ENCODE measurements at places on chromosomes 3 and 15.

DNA sequence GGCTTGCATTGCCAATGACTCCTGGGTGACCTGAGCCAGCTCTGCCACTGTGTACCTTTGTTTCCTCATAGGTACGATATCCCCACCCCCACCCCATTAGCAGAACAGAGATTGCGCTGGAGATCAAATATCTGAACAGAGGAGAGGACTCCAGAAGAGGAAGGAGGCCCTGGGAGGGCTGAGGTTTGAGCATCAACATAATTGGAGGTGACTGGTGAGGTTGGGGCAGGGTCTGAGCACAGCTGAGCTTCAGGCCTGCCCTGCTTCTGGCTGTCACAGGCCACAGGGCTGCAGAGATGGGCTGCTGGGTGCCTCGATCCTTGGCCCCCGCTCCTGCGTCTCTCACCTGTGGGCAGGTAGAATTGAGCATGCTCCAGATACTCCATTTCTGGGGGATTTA lies 21.3 kb upstream of the CACNA2D2 start:
- no peak for DNase-seq
- no peaks in the 10 kb centered on the region for H3K36me3 ChIP-seq
- H3K27ac ChIP-seq, result no peak overlapping the region
- H3K4me1 ChIP-seq, result peaks cover 2% of the 10 kb centered on the region
- H3K4me3 ChIP-seq, result no peak overlapping the region
- H3K27me3 ChIP-seq, result peaks cover 14% of the 10 kb centered on the region

DNA sequence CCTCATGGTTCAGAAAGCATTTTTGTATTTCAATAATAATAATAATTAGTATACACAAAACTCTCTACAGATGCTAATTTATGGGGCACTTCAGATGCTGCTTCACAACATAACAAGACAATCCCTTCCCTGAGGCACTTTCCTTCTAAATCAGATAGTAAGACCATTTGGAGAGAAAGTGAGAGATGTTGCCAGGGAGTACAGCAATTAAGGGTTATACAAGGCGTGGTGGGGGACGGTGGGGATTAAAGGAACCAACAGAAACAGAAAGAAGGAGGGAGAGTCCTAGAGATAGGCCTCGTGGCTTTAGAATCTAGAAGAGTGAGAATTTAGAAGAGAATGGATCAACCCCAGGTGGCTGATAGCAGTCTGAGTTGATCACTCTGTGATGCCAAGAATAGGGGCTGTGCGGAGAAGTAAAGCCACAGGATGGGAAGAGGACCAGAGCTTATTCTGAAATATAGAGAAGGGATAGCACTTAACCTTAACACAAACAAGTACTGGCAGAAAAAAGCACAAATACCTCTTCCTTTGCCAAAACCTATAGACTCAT lies 76.9 kb downstream of the ETFA start:
- H3K27me3 ChIP-seq, result no peaks in the 10 kb centered on the region
- H3K27ac ChIP-seq, result no peak overlapping the region
- no peak for DNase-seq
- H3K4me1 ChIP-seq, result no peaks in the 10 kb centered on the region
- H3K4me3 ChIP-seq, result no peak overlapping the region

DNA sequence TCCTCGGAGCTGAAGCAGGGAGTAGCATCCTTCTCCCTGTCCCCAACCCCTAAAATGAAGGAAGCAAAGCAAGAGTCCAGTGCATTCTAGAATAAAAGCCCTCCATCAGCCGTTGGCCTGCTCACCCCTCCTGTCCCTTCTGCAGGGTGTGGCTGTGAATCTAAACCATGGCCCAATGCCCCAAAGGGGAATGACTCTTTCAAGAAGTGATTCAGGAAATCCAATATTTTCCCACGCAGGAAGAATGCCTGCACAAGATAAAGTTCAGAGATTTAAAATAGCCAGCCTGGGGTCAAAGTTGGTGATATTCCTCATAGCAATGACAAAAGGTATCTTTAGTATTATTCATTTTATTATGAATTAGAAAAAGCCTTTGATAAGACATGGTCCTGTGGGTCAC lies 38.5 kb downstream of the SLCO2A1 start:
- no peak overlapping the region for H3K4me3 ChIP-seq
- no peaks in the 10 kb centered on the region for H3K36me3 ChIP-seq
- DNase-seq, result no peak
- no peak overlapping the region for H3K27ac ChIP-seq

GRCh38 chr3:187978433-187979011 lies 175.4 kb upstream of the LPP start:
- peak overlapping the region; percentile 34 for H3K4me3 ChIP-seq
- no peak for DNase-seq
- peaks cover 4% of the 10 kb centered on the region for H3K27me3 ChIP-seq
- peak overlapping the region; percentile 89 for H3K27ac ChIP-seq

GRCh38 chr3:53140847-53141845 lies 10.9 kb upstream of the RFT1 start:
- no peak overlapping the region for H3K4me3 ChIP-seq
- no peak for DNase-seq
- no peaks in the 10 kb centered on the region for H3K27me3 ChIP-seq
- no peak overlapping the region for H3K27ac ChIP-seq
- H3K4me1 ChIP-seq, result peaks cover 13% of the 10 kb centered on the region
- no peaks in the 10 kb centered on the region for H3K36me3 ChIP-seq

DNA sequence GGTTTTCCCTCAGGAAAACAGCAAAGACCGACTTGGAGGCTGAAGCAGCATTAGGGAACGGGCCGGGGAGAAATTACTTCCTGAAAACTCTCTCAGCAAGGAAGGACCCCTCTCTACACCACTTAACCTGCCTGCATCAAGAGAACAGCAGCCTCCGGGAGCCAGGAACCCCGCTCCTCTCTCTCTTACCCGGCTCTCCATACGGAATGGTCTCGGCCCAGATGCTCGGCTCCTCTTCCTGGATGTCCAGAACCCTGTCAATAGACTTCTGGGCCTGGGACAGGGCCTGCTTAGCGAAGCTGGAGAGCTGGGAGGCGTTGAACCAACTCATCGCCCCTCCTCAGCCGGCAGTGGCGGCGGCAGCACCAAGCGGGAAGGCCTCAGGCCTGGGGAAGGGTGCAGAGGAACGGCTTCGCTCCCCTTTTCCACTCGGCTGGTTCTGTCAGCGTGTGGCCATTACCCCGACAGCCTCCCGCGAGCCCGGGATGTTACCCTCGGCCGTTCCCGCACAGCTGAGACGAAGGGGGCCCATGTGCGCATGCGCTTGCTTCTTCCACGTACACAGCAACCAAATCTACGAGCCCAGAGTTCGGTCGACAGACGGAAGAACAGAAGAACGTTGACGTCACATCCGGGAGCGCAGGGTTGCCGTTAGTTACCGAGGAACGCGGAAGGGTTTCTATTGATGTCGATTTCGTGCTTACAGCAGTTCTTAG lies at the start of gene TMF1:
TSS of gene TMF1 (minus strand) at position 578 of the 716 bp plus-strand sequence. CDS start at position 331, 247 bp downstream.
- H3K27me3 ChIP-seq, result no peaks in the 10 kb centered on the region
- H3K4me3 ChIP-seq, result peak within 1 kb of the TSS; percentile 98
- H3K36me3 ChIP-seq, result peaks cover 32% of the 10 kb centered on the region
- peaks cover 34% of the 10 kb centered on the region for H3K4me1 ChIP-seq

DNA sequence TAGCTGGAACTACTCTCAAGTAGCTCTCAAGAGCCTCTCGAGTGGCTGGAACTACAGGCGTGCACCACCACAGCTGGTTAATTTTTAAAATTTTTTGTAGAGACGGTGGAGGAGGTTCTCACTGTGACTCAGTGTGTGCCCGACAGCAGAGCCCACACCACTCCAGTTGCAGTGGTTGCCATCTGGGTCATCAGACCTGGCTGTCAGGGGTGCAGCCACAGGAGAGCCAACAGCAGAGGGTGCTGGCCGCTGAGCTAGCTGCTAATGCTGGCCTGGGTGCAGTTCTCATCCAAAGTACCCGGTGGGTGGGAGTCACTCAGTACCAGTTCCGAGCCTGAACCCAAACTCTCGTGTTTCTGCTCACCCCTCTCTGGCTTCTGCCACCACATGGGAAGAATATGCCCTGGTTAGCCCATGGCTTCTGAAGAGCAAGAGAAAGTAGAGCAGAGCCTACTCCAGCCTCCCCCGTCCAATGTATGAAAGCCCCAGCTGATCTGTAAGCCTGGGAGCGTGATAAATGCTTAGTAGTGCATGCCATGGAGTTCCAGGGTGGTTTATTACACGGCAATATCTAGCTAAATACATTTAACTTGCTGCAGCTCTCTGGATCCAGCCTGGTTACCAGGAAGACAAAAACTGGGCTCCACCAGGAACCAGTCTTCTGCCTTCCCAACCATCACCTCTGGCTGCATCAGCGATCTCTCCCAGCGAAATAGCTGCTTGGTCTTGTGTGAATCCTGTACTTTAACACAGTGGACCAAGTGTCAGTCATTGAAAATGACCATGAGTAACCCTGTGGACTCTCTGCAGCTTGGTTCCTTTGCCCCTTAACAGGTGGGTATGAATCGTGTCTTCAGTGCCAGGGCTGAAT lies 17.1 kb downstream of the UMPS start:
- DNase-seq, result no peak
- peaks cover 36% of the 10 kb centered on the region for H3K36me3 ChIP-seq
- no peaks in the 10 kb centered on the region for H3K4me1 ChIP-seq
- H3K27me3 ChIP-seq, result peaks cover 5% of the 10 kb centered on the region
- no peak overlapping the region for H3K4me3 ChIP-seq

DNA sequence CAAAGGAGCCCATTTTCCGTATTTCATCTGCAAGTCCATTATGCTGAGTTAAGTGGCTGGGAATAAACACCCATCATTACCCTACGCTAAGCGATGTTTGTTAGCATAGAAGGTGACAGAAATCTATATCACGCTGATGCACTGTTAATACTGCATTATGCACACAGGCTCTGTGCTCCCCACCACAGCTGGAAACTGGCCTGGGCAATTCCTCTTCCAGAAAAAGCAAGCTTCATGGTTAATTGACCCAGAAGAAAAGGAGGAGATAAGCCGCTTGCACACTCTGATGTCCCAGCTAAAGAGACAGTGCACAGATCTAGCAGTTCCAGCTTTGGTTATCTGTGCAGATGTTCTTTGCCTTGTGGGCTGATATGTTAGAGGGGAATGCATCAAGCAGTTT lies 232.6 kb downstream of the NTRK3 start:
- no peaks in the 10 kb centered on the region for H3K4me1 ChIP-seq
- no peaks in the 10 kb centered on the region for H3K27me3 ChIP-seq
- no peak for DNase-seq

GRCh38 chr3:23885210-23885609 lies 31.6 kb downstream of the NKIRAS1 start:
- H3K27me3 ChIP-seq, result no peaks in the 10 kb centered on the region
- DNase-seq, result no peak
- no peak overlapping the region for H3K4me3 ChIP-seq
- peaks cover 36% of the 10 kb centered on the region for H3K4me1 ChIP-seq
- no peak overlapping the region for H3K27ac ChIP-seq
- H3K36me3 ChIP-seq, result peaks cover 21% of the 10 kb centered on the region

DNA sequence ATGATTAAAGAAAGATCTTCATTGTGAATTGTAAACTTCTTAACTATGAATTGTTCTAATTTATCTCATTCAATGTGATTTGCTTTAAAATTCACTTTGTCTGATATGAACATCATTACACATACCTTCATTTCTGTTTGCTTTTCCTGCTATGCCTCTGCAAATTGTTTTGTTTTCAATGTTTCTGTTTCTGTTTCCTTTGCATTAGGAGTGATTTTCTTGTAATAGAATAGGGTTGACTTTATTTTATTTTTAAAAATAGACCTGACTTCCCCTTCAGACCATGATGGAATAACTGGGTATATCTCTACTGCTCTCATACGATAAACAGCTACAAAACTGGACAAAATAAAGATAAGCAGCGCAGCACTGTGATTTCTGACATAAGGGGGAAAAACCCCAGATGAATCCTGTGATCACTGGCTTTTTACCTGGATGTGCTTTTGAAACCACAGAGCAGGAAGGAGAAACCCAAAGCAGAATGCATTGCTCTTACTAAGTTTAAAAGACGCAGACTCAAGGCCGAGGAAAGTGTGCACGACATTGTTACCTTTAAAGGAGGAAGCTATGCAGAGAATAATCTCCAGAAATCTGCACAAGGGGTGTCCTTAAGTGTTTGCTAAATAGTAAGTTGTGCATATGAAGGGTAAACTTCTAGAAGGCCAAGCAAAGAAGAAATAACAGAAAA lies 420.2 kb downstream of the TBC1D5 start:
- no peak overlapping the region for H3K27ac ChIP-seq
- H3K4me3 ChIP-seq, result peak overlapping the region; percentile 36
- peaks cover 16% of the 10 kb centered on the region for H3K4me1 ChIP-seq

DNA sequence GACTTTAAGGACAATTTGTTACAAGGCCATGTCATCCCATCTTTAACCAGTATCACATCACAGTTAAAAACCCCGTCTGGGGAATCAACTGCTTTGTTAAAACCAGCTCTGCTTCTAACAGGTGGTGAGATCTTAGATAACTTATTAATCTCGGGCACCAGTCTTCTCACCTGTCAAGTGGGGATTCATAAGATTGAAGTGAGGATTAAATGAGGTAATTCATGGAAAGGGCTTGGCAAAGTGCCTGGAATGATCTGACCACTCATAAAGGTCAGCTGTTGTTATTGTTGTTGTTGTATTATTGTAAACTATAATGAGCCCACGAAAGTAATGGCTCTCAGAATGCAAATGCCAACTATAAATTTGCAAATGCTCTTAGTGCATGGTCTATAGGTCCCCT lies 30.1 kb upstream of the SLC24A5 start:
- no peaks in the 10 kb centered on the region for H3K4me1 ChIP-seq
- DNase-seq, result no peak
- no peak overlapping the region for H3K4me3 ChIP-seq
- H3K36me3 ChIP-seq, result no peaks in the 10 kb centered on the region
- no peak overlapping the region for H3K27ac ChIP-seq

DNA sequence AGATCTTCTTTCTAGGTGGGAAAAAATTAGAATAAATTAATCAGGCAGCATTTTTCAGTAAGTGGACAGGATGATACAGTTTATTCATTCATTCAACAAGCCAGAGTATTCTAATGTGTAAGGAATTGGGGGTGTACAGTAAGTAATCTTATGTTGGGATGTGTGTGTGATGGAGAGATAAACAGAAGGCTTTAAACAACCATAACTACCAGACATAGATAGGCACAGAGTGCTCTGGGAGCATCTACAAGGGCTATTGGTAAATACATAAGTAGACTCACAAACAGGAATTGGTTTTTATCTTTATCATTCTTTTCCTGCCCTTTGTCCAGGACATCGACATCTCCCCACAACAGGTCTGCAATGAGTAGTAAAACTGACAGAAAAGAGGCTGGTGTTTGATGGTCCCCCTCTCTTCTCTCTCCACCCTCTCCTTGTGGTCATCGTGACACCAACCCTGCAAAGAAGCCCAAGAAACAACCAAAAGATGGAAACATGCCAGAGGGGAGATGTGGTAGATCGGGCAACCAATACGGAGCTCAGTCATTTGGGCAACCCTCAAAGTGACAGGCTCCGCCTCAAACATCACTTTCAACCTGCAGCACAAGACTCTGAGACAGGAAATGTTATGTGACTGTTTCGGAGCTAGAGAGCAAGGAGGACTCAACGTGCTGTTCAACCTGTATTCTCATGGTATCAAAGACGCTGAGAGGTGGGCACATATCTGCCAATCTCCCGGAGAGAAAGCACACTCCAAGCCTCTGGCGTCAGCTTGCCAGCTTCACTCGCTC lies 28.7 kb upstream of the B3GNT5 start:
- peak overlapping the region; percentile 68 for H3K27ac ChIP-seq
- no peak overlapping the region for H3K4me3 ChIP-seq
- H3K4me1 ChIP-seq, result peaks cover 11% of the 10 kb centered on the region
- DNase-seq, result no peak
- H3K27me3 ChIP-seq, result peaks cover 17% of the 10 kb centered on the region

GRCh38 chr15:85137489-85138168 lies 156.0 kb downstream of the PDE8A start:
- H3K4me3 ChIP-seq, result no peak overlapping the region
- DNase-seq, result no peak
- no peaks in the 10 kb centered on the region for H3K27me3 ChIP-seq
- no peak overlapping the region for H3K27ac ChIP-seq

Measured in stimulated activated naive B cell treated with anti-CD40 and anti-IgM and Interleukin-4, amounts not matched to agents 10 μg/mL and 1 μg/mL and 100 μg/mL, for 72 hours (primary cell).